ENCODE measurements at places on chromosomes 3 and 15.

DNA sequence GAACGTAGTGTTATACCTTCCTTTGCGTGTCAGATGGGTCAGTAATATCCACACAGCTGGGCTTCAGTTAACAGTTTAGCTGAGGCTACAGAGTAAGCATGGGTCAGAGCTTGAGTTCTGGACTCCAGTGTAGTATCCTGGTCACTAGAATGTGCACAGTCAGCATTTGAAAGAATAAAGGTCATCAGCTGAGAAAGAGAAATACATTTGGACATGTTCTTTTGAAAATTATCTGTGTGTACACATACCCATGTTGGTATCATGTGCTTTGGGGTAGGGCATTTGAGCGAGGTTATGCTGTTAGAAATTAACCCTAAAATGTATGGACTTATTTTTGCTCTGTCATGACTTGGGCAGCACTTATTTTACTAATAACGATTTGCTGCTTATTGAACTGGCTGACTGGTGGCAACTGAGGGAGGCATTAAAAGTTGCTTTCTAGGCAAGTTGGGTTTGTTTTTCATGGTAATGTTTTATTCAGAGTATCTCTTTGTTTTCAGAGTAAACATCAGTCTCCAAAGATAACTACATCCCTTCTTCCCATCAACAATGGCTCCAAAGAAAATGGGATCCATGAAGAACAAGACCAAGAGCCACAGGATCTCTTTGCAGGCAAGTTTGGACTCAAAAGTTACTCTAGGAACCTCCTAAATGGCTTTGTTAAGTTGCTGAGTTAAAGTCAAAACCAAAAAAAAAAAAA is 16.4 kb downstream of the SNX1 start:
- no peak for DNase-seq

DNA sequence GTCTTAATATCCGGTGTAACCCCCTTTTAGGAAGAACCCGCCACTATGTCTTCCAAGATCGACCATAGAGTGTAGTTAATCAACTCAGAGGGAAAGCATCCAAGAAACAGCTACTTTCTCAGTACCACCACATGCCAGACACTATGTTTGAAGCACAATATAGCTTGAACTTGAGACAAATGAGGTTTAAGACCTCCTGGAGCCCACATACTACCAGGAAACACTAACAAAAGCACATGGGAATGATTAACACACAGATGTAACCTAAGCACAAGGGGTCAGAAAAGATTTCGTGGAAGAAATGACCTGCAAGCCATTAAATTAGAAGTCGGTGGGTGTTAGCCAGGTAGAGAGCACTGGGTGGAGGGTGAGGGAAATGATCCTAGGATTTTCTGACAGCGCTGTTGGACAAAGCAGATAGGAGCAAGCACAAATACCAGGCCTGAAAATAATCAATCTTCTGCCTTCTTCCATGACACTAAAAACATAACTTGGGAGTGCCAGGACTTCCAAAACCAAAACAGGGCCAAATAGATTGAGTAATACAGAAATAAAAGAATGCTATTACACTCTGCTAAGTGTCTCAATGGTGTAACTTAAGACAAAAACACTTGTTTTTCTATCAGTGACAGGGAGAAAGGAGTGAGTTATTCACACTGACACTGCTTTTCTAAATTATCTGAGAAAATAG is 213.7 kb downstream of the FOXP1 start:
- DNase-seq, result no peak

- peak; percentile 64 for DNase-seq
These were observed 44.8 kb downstream of the KBTBD12 start for GRCh38 chr3:127959873-127960272.

- peak; percentile 84 for DNase-seq
These were observed 149.1 kb upstream of the CD96 start for GRCh38 chr3:111392894-111393398.

- no peak for DNase-seq
These were observed 12.2 kb downstream of the CAV3 start for GRCh38 chr3:8745619-8746370.

All from HT1080 (cell line).